Stimulated activated CD4-positive, alpha-beta T cell treated with anti-CD3 and anti-CD28 coated beads, Interleukin-1b, Interleukin-23, amount 100 ng/mL, for 4 hours (primary cell): ENCODE measurements at places on chromosomes 3 and 15.

DNA sequence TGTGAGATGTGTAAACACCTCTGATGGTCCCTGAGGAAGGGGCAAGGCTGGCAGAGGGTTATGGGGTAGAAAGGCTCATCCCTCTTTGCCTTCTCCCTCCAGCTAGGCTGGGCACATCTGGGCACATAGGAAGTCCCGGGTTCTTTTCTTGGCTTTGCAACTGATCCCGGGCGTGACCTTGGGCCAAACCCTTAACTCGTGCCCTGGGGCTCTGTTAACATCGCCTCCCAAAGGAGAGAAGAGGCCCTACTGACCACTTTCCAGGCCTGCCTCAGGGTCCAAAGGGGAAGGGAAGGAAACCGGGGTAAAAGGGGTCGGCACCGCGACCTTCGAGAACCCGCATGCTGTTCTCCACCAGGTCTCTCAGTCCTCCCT, 549 bp downstream of the C3orf18 start:
- DNase-seq, result no peak

DNA sequence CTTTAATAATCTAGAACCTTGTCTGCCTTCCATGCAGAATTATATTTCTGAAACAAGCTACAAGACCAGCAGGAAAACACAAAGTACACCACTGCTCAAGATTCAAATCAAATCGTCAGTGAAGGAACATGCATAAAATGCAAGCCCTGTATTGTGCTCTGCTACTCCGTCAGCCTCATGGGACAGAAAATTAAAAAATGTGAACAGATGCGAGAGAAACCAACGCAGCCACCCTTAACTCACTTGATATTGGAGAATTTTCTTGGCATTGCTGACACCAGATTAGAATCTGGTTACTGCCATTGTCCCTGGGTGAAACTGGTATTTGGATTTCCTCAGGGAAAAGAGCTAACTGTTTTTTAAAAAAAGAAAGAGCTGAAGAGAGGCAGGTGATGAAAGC, 23.6 kb downstream of the ANXA2 start:
- DNase-seq, result no peak

DNA sequence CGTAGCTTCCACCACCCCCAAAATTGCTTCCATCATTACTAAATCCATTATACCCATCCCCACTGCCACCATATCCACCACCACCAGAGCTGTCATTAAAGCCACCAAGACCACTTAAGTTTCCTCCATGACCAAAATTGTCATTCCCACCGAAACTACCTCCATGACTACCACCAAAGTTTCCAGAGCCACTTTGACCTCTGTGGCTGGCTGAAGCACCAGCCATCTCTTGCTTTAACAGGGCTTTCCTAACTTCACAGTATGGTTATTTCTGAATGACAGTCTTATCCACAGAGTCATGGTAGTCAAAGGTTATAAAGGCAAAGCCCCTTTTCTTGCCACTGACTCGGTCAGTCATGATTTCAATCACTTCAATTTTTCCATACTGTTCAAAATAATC, 24.3 kb upstream of the DENND4A start:
- no peak for DNase-seq

GRCh38 chr3:39166932-39167532, 13.6 kb upstream of the CSRNP1 start:
- DNase-seq, result no peak

GRCh38 chr15:43955140-43955539, 128.3 kb downstream of the WDR76 start:
- DNase-seq, result no peak

- no peak for DNase-seq
These were observed 543.5 kb downstream of the CADM2 start for GRCh38 chr3:85502148-85502875.

DNA sequence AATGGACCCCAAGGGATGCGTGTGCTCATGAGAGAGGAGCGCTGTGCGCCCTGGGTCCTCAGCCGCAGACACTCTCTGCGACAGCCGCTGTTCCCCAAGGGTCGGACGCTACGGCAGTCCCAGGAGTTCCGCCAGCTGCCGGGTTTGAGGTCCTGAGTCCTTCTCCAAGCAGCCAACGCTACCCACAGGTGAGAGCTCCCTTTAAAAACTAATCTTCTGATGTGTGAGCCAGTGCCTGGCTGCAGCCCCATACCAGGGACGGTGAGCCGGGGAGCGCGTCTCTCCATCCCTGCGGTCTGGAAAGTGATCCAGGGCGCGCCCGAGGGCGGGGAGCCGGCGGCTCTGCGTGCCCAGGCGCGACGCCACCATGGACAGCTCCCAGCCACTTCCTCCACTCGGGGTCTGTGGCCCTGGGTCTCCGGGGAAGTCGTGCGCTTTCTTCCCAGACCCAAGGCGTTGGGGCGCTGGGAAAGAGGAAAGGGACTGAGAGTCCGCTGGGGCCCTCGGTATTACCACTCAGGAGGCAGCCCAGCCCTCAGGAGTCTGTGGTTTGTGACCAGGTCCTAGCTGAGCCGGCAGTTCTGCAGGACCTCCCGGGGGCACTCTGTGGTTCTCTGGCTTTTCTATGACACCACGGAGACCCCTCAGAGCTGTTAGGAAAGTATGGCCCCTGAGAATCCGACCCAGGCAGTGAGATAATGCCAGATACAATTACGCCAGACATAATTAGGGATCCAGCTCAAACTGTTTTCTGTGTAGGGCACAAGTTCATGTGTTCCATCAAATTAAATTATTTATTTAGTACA, 1.4 kb downstream of the CEMIP start:
- DNase-seq, result no peak

GRCh38 chr3:119911748-119912147, 129.8 kb downstream of the NR1I2 start:
- no peak for DNase-seq

GRCh38 chr3:4759689-4760312, 219.4 kb upstream of the BHLHE40 start:
- DNase-seq, result no peak

GRCh38 chr3:117144853-117145252, 435.3 kb downstream of the TUSC7 start:
- DNase-seq, result no peak

DNA sequence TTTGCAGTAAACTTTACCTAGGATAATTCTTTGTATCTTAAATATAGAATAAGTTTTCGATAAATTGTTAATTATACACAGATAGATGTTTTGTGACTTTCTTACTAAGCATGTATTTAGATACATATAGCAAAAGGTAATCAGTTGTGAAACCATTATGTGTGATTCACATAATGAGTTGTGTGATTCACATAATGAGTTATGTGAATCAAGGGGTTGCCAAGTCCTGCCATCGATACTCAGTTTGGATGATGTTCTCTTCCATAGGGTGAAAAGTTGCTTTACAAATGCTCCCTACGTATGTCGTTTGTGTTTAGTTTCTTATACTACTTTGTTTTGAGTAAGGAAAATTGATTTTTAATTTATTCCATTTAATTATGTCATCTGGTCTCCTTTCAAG, 682.1 kb downstream of the MECOM start:
- DNase-seq, result no peak

DNA sequence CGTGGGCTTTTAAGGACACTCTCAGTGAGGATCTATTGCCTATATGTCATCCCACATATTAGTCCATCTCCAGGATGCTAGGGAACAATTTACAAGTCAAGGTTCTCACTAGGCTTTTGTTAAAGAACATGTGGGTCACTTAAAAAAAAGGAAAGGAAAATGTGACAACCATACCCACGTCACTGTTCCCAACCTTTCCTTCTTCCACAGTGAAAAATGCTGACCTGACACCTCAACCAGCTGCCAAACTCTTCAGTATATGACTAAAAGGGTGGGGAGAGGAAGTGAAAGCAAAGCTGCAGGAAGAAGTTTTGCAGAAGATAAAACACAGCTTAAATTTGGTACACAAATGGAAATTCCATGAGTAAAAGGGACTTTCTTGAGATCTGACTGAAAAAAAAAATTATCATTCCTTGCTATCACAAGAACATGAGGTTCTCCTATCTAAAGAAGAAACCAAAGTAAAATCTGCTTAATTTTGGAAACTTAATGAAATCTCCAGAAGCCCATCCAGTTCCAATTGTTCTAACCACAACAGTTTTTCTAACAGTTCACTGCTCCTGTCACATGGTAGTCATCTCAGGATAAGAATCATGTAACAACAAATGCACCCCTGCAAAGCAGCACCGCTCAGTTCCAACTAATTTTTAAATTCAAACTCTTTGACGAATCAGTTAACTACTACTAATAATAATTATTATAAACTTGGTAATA, 117.0 kb upstream of the TSPAN3 start:
- DNase-seq, result no peak

GRCh38 chr3:161600173-161600572, 103.6 kb downstream of the OTOL1 start:
- DNase-seq, result no peak

DNA sequence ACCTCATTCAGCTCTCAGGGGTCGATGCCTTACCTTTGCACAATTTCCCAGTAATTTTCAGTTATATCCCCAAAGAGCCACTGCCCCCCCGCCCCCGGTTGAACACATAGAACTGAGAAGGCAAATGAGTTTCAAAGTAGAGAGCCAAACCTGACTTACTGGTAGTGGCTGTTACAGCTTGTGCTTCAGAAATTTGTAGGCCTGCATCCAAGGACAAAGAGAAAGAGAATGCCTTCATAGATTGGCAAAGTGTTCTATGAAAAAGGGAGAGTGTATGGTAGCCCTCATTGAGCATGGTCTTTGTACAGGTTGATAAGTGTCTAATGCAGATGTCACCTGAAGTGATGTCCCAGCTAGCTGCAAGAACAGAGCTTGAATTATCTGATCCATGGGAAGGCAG, 13.9 kb downstream of the SEMA6D start:
- no peak for DNase-seq

DNA sequence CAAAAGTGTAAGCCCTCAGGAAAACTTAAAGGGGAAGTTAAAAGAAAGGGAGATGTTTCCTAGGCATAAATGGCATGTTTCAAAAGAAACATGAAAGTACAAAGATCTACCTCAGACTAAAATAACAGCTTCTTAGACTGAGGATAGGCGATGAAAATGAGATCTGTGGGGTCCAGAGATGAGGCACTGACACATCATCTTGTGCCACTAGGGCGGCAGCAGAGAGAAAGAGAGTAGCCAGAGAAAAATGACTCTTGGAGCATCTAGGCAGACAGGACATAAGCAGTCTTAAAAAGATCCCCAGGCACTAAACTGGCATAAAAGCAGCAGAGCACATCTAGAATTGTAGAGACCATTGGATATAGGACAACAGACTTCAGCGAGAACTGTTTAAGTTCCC, 42.5 kb upstream of the RFX7 start:
- no peak for DNase-seq

DNA sequence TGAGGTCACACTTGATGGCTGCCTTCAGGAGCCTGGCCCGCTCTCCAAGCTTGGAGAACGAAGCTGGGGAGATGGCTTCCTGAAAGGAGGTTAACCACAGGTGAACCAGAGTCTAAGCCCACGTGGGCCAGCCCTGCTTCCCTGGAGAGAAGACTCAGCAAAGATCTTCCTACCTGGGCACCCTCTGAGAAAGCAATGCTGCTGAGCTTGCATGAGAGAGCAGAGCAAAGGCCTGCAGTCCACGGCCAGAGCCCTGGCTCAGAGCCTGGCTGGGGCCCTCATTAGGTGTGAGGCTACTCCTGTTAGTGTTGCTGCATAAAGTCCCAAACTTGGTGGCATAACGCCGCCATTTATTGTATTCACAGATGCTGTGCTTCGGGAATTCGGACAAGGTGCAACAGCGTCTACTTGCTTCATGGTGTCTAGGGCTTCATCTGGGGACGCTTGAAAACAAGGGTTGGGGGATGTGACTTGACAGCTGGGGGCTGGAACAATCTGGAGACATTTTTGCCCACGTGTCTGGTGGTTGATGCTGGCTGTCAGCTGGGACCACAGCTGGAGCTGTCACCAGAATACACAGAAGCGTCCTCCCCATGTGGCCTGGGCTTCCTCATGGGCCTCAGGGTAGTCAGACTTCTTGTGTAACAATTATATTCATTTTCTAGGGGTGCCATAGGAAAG, 87.9 kb upstream of the MEF2A start:
- no peak for DNase-seq

- no peak for DNase-seq
These were observed 13.3 kb upstream of the TM4SF1 start for GRCh38 chr3:149390772-149391212.

- no peak for DNase-seq
These were observed 3.2 kb downstream of the SLC6A6 start for GRCh38 chr3:14405360-14406238.

GRCh38 chr3:44525060-44525459, 29.9 kb upstream of the ZKSCAN7 start:
- DNase-seq, result no peak

- DNase-seq, result no peak
These were observed 34.2 kb upstream of the PRR23E start for GRCh38 chr3:127158614-127159229.

- DNase-seq, result no peak
These were observed 141.5 kb upstream of the EIF1B start for GRCh38 chr3:40167958-40168357.

- DNase-seq, result no peak
These were observed 24.7 kb downstream of the C3orf20 start for GRCh38 chr3:14699643-14700042.

DNA sequence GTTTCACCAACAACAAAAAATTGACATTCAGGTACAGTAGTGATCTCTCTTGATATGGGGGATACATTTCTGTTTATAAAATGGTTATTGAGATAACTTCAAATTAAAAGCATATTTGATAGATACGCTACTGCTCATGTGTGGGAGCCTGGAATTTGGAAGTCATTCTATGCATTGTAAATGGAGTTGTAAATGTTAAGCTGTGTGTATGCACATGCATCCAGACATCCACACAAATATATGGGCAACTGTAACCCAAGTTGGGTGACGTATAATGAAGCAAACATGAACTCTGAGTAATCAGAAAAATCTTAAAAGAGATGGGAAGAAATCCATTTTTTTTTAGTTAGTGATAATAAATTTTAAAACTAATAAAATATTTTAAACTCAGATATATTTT, 9.8 kb downstream of the KLHL24 start:
- DNase-seq, result no peak
